Right lung (tissue), 10 donors: ENCODE measurements at places on chromosomes 16 and 17. TPM values are rescaled to one million over a fixed set of nuclear protein-coding genes. Genes with fewer than 3 reads are reported as not detected.
A peak's percentile ranks its signal among the peaks of the same experiment; 100 is the strongest.

DGKE gene
- polyA plus RNA-seq, result 10.8 TPM

GRCh38 chr16:77223184-77223583 is 24.0 kb downstream of the SYCE1L start:
- DNase-seq, result no peak

DNA sequence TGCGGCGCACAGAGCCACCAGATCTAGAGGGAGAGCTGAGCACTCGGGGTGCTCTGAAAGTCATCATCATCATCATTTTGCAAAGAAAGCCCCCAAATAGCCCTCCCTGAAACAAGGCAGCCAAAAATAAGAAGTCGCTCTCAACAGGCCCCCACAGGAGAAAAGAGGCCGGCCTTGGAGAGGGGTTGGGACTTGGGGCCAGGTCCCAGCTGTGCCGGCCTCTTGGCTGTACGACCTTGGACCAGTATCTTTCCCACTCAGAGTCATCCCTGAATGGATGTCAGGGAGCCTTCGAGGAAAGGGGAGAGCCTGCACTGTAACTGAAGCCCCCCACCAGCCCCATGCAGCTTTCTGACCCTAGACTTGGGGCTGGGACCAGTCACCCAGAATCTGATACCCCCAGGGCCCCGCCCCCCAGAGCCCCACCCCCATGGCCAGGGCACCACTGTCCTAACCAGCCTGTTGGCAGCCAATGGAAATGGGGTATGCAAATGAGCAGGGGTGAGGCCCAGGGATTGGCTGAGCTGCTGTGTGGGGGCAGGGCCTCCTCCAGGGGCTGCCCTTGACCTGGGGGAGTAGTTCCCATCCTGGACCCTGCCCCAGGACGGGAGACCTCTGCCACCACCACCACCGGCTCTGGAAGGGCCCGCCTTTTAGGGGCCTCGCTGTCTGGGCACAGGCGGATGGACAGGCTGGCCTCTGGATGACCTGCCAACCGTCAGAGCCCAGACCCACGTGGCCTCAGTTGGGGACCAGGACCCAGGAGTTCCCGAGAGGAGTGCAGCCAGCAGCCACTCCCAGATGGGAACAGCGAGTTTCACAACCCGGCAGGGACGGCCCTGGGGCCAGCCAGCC is 15.4 kb downstream of the ZFPM1 start:
- no peak for DNase-seq

GRCh38 chr17:75475851-75476250 is 19.4 kb downstream of the TMEM94 start:
- DNase-seq, result peak; percentile 49

DNA sequence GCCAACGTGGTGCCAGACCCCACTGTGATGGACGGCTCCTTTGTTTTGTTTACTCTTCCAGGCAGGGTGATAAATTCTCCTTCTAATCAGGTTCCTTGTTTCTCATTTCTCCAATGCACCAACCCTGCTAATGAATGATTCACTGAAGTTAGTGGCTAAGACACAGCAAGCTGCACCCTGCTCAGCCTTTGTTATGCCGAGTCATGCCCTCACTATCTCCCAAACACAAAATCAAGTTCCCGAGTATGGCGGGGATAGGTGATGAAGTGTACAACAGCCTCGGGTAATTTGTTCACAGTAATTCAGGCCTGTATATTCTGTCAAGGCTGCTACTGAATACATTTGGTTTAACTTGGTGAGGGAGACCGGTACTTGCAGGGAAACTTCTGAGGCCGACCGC is 83.8 kb upstream of the HS3ST4 start:
- no peak for DNase-seq

- DNase-seq, result no peak
Observed at GRCh38 chr16:64251742-64252141, 870.1 kb downstream of the CDH11 start.

DNA sequence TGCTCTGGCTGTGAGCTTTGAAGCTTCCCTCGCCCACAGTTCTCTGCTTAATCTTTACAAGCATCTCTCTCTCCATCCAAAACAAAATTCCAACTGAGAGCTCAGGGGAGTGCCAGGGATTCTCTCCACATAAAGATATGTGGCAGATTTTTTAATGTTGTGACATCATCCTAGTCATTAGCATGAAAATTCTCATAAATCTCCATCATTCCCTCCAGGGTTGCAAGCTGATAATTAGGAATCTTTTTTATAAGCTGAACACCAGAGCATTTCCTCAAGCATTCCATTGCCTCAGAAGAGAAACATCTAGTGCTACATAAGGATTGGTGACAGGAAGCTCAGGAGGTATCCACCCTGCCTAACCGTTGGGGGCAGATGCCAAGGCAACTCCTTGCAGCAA is 82.4 kb upstream of the DNAH9 start:
- DNase-seq, result no peak

- DNase-seq, result no peak
Observed at GRCh38 chr16:30569281-30569680, 2.2 kb downstream of the ZNF688 start.
